Glomerular endothelial cell (primary cell): ENCODE measurements at places on chromosomes 4 and X. TPM values are rescaled to one million over a fixed set of nuclear protein-coding genes. Genes with fewer than 3 reads are reported as not detected.

DNA sequence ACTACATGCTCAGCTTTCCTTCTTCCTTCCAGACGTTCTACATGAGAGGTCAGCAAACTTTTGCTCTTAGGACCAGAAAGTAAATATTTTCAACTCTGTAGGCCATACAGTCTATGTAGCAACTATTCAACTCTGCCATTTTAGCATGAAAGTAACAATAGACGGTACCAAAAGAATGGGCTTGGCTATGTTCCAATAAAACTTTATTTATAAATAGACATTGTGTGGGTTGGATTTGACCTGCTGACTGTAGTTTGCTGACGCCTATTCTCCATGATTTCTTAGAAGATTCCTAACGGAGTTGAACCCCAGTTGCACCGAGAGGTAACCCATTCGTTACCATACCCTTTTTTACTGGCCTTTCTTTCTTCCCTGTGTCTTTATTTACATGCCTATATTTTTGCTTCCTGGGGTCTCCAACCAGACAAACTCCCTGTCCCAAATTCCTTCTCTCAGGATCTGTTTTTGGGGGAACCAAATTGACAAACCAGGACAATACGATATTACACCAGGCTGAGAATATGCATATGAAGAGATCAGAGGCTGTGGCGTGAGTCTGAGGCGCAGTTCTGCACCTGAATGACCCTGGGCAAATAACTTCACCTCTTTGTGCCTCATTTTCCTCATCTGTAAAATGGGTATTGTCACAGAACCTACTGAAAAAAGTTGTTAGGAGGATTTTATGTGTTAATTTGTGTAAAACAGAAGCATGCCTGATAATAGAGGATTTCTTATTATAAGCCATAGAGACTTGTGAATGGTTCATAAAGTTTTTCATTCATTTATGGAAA, 10.4 kb upstream of the PTTG2 start:
- DNase-seq: no peak

DNA sequence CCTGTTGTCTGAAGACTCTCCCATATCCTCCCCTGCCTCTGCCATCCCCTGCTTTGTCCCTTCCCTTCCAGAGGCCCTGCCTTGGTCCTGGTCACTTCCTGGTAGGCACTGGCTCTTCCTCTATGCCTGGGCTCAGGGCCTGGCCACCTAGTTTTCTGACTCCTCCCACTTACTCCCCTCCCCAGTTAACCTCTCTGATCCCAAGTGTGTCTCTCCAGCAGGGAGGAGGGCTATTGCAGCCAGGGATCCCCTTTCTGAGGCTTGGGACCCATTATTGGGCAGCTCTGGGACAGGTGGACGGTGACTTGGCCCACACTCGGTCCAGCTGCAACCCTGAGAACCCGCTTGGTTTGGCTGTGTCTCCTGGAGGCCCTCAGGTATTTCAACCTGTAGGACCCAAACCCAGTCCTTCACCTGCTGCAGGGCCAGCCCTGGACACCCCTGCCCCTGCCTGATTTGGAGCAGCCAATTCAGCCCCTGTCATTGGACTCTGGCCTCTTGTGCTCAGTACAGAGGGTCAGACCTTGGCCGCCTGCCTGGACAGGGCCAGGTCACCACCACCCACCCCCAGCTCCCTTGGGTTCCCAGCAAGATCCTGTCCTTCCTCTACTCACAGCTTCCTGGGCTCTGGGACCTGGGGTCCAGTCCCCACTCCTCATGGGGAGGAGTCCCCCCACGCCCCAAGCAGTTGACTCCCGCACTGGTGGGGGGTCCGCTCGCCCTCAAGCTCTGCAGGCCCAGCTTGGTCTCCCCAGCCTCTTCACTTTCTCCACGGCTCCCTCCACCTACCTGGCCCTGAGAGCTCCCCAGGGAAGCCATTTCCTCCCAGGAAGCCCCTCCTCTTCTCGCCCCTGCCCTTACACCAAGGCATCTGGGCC, 1.1 kb upstream of the SH3BP2 start:
- DNase-seq: no peak

- DNase-seq: no peak
Measured at GRCh38 chr4:172688534-172688933, 480.1 kb upstream of the GALNT7 start.

HTN3 gene
- total RNA-seq: not detected in 2 replicates

KLB gene
- total RNA-seq: not detected in 2 replicates

- DNase-seq: no peak
Measured at GRCh38 chrX:14505648-14506047, 23.7 kb upstream of the GLRA2 start.

DNA sequence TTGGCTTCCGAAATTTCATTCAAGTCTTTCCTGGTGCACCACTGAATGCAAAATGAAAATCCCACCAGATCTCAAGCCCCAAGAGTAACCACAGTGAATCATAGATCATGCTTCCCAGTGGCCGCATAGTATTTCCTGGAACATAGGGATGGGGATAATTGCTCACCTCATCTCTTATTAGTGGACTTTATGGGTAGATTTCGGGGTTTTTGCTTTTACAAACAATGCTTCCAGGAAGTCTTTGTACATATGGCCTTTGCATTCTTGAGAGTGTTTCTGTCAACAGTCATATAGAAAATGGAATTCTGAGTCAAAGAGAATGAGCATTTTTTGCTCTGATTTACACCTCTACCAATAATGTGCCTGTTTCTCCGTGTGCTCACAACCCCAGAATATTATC, 53.4 kb downstream of the PPEF2 start:
- no peak for DNase-seq

GRCh38 chr4:7472442-7473013, 37.8 kb upstream of the PSAPL1 start:
- no peak for DNase-seq

RIPPLY1 gene
- total RNA-seq: not detected in 2 replicates

CHIC1 gene
- 9.5 and 15.6 TPM in 2 replicates for total RNA-seq

DNA sequence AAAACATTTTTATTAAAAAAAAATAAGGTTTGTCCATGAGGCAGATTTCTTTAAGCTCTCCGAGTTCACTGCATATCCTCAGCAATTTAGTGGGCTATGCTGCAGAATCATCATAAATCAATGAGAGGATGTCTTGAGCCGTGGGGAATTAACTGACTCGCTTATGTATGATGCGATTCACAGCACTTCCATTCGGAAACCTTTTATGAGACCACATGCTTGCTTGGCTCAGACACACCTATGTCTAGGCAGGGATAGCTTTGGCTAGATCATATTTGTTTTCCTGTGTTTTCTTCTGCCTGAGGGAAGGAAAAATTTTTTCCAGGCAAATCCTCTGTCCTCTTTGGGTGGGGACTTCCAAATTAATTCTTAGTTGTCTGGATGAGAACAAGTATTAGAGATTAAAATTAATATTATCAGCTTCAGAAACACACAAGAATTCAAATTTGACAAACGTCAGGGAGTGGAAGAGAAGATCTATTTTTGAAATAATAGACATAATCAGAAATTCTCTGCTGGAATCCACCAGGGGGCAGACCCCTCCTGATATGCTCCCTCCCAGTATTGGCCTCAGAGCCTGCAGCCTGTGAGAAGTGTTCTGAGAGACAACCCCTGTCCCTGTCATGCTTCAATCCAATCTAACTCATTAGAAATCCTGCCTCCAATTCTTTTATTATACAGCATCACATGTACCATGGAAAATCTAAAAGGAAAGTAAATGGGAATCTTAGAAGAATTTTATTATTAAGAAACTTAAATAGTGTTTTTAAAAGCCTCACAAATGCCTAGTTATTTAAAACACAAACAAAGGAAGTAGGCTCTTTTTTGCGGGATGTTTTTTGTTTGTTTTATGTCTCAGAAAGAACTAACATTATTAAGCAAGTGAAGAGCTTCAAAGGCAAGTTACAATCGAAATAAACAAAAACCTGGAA, 345.1 kb upstream of the TACR3 start:
- DNase-seq: no peak

SYP gene
- total RNA-seq: 0.18 TPM in 1 of 2 replicates, not detected in the other

DNA sequence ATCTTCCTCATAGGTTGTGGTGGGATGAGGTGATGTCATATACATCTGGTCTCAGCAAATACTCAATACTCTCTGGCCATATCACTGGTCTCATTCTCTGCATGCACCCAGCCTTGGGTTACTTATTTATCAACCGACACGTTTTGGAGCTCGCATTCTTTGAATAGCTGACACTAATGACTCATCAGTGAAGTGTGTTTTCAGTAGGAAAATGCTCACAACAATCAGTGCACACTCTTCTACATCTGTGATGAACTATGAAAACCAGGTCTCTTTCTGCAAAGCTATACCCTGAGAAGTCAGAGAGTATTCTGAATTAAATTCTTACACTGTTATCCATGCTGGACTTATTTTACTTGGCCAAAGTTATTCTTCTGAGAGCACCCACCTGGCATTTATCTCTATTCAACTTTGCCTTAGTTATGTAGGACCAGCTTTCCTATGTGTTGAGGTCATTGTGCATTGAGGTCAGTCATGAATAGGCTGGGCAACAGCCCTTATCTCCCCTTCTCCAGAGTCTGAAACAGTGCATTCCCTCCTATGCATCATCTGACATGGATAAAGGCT, 58.7 kb upstream of the DHX15 start:
- peak; percentile 45 for DNase-seq

- no peak for DNase-seq
Measured at GRCh38 chrX:74451450-74452198, 30.3 kb downstream of the SLC16A2 start.

NRK gene
- total RNA-seq: 0.93 and 4.8 TPM in 2 replicates

RBM46 gene
- total RNA-seq: not detected in 2 replicates

SLC16A2 gene
- 1.9 and 2.8 TPM in 2 replicates for total RNA-seq

- no peak for DNase-seq
Measured at GRCh38 chr4:88409206-88409605, 30.6 kb downstream of the HERC6 start.

- no peak for DNase-seq
Measured at GRCh38 chrX:149827254-149827653, 45.5 kb downstream of the MAGEA9 start.

ETDA gene
- not detected in 2 replicates for total RNA-seq

- no peak for DNase-seq
Measured at GRCh38 chrX:137747244-137748043, 181.5 kb downstream of the ZIC3 start.

- no peak for DNase-seq
Measured at GRCh38 chrX:37350034-37350365, 836 bp downstream of the PRRG1 start.

DNA sequence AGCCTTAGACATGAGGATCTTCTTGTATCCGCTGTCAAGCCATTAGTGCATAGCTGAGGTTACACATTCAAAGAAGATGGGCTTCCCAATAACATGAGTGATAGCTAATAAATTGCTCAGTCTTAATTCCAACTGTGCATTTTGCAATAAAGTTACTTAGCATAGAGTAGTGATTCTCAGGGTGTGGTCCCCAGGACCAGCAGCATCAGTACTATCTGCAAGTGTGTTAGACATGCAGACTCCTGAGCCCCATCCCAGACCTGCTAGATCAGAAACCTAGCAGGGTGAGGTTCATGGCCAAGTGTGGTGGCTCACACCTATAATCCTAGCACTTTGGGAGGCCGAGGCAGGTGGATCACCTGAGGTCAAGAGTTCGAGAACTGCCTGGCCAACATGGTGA, 20.1 kb downstream of the ATP10D start:
- DNase-seq: no peak

EVC2 gene
- total RNA-seq: 11.0 and 11.7 TPM in 2 replicates

ZNF280C gene
- 4.5 and 5.2 TPM in 2 replicates for total RNA-seq

DNA sequence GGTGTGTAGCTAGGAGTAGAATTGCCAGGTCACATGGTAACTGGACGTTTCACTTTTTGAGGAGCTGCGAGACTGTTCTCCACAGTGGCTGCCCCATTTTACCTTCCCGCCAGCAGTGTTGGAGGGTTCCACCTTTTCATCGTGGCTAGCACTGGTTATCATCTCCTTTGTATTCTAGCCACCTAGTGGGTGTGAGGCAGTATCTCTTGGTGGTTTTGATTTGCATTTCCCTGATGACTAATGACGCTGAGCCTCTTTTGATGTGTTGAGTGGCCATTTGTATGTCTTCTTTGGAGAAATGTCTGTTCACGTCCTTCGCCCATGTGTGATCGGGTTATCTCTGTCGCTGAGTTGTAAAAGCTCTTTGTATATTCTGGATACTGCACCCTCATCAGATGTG, 10.6 kb downstream of the ABCD1 start:
- no peak for DNase-seq

DNA sequence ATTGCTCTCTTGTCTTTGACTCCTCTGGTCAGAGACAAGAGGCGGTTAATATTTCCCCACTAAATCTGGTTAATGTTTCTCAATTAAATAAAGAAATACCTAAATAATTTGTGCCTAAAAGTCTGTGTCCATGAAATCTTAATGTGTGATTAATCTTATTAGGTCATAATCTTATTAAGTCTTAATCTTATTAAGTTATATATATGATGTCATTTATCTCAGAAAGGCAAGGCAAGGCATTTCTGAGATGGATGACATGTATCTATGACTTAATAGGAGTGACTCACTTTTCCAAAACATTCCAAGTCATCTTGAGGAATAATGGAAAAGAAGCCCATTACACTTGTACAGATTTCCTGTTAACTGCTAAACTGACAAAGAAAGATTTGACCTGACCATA, 74.7 kb downstream of the TRAM1L1 start:
- DNase-seq: no peak

ANOS1 gene
- 3.3 and 4.1 TPM in 2 replicates for total RNA-seq

GRCh38 chr4:40373636-40374035, 38.5 kb downstream of the CHRNA9 start:
- DNase-seq: no peak

- no peak for DNase-seq
Measured at GRCh38 chr4:3328814-3329663, 36.2 kb downstream of the RGS12 start.

- DNase-seq: no peak
Measured at GRCh38 chr4:145418739-145419138, 62.9 kb upstream of the SMAD1 start.

DNA sequence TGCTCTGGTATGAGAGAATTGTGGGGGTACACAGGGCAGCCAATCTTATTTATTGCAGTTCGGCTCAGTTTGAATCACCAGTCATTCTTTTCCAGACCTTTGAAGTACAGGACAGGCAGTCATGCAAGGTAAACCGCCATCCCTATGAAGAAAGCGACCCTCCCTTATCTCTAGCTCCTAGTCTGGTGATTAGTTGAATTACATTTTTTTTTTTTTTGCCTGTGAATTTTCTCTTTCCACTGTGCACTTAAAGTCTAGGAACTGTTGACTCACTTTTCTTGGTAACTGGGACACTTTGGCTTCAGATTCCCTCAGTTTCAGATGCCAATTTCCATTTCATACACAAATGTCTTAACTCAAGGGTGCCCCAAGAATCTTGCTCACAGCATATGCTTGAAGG, 82.4 kb upstream of the FAM9C start:
- DNase-seq: no peak

NDUFB11 gene
- total RNA-seq: 60.7 and 78.8 TPM in 2 replicates

GRCh38 chr4:135050086-135050717, 848.6 kb upstream of the PABPC4L start:
- DNase-seq: no peak

GRCh38 chr4:3276986-3277385, 15.8 kb upstream of the RGS12 start:
- DNase-seq: no peak

DNA sequence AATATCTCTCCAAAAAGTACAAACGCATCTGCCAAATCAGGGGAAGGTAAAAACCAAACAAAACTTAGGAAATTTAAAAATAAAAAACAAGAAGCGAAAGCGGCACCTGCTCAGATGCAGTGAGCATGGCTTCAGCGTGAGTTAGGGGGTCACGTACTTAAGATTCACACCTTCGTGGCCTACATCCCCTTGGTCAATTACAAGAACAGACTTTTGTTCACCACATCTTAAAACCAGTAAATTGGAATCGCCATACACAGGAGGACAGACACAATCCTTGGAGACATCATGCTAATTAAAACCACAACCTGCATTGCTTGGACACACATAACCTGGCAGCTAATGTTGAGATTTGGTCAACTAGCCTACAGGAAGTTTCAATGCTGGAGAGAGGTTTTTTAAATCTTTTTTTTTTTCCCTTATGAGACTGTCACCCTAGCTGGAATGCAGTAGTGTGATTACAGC, 12.5 kb upstream of the SEL1L3 start:
- DNase-seq: no peak
